SJCRH30 (cell line): ENCODE measurements at places on chromosomes 12 and 14.

GRCh38 chr14:75522224-75522982, at the start of gene BATF:
Gene BATF (plus strand): TSS chr14:75522469. CDS start chr14:75522683, 214 bp downstream.
- no peak for DNase-seq

DNA sequence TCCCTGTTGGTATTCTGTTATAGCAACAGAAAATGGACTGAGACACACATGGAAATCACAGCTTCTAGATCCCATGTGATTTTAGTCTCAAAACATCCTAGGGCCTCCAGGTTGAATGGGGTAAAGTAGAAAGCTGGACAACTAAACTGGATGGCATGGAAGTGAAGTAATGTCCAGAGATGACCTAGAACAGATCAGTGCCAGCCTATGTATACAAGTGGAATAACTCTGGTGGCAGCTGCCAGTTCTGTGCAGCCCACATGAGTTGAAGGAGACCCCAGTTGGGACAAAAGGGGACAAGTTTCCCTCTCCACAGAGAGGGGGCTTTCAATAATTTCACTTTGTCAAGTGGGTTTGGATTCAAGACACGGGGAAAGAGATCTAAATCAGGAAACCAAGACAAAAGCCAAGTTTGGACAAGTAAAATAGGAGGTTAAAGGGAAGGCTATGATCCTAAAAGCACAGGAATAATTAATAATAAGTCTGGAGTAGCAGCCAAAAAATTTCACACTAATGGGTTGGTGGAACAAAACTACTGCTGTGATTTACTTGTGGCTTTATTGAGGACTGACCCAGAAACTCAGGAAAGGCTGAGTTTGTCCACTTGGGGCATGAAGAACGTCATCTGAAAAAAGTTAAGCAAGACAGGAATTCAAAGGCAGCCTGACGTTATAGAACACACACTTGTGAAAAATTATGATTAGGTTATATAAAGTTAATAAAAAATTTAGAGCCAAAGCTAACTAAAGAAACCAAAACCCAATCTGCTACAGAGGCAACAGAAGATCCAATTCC, 11.7 kb downstream of the KIF21A start:
- DNase-seq = no peak

DNA sequence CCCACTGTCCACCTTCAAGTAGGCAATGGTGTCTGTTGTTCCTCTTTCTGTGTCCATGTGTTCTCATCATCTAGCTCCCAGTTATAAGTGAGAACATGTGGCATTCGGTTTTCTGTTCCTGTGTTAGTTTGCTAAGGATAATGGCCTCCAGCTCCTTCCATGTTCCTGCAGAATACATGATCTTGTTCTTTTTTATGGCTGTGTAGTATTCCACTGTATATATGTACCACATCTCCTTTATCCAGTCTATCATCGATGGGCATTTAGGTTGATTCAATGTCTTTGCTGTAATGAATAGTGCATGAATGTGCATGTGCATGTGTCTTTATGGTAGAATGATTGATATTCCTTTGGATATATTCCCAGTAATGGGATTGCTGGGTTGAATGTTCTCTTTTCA, 123.3 kb upstream of the LHX5 start:
- DNase-seq = no peak

DNA sequence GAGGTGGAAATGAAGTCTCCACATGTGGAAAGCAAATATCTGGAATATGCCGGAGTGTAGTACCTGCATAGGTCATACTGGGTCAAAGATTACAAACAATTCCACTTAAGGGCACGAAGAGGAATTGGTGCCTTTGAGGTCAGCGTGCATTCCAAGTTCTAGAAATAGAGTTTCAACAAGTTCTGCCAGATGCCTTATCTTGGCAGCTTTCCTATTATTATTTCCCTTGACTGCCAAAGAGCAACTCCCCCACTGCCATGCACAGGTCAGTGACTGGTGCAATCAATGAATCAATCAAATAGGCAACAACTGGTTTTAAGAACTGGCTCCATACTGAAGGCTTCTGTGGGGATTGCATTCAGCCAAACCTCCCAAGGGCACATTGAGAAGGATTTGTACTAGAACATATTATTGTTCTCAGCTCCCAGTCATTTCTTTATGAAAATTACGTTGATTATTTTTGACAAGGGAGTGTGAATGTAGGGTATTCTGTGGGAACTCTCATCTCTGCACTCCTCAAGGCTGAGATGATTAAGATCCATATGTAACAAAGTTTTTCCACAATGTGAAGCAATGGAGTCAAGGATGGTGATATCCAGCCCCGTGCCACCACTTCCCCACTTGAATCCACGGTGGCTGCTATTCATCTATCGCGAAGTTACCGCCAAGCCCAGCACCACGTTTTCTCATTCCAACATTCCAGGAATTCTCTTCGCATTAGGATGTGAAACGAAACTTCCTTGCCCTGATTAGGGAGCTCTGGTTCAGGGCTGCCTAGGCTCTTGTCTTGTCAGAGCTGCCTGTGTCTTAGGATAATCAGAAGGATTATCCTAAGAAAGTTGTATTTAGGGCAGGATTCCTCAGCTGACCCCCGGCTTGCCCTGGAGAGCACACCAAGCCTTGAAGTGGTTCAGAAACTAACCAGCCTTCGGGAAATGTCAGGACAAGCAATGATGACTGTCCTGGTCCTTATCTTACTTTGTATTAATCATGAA, 115.1 kb upstream of the PCED1B start:
- peak; percentile 55 for DNase-seq

DNA sequence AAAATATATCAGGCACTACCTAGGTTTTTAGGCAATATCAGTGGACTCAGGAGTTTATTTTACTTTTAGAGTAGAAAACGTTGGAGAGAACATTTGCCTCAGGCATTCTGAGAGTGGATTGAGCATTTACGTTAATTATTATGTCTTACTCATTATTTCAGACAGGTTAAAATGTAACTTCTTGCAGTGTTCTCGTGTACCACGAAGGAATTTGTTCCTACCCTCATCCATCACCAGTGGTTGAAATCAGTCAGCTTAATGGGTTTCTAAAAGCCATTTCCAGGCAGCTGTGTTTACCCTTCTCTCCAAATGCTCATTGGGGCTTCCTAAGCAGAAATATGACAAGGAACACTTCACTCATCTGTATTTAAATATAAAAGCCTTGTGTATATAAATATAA, 9.1 kb upstream of the LDHB start:
- DNase-seq = peak; percentile 22

DNA sequence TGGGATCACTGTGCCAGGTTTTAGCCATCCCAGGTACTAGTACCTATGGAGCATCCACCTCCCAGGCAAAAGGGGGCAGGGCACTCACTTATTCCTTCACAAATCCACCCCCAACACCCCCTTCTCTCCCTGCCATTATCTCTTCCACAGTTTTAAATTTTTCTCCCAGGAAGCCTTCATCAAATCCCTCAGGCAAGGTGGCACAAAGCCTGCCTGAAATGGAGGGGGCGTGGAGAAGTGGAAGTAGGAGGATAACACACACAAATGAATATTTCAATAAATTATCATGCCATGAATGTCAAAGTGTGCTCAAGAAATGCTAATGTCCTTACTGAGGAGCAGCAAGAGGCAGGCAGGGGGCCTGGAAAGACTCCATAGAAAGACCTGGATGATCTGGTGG, 4.7 kb upstream of the CHST11 start:
- DNase-seq = no peak

DNA sequence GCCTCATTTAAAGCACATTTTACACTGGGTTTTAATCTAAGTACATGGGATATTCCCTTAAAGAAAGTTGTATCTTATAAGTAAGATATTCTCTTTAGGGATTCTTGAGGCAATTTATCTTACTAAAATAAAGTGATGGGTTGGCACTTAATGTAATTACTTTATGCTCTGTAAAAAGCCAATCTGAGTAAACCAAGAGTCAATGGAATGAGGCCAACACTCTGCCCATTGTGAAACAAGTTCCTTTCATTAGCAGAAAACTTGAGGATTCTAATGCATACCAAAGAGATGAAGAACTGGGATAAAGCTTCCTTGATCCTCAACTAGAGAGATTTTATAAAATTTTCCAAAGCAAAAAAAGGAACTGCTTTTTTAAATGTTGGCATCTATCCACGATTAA, 121.2 kb downstream of the METTL25 start:
- no peak for DNase-seq

- DNase-seq = peak; percentile 9
Observed at GRCh38 chr12:85779768-85780167, 56.4 kb downstream of the RASSF9 start.

GRCh38 chr12:5678176-5678575, 246.3 kb downstream of the NTF3 start:
- no peak for DNase-seq

DNA sequence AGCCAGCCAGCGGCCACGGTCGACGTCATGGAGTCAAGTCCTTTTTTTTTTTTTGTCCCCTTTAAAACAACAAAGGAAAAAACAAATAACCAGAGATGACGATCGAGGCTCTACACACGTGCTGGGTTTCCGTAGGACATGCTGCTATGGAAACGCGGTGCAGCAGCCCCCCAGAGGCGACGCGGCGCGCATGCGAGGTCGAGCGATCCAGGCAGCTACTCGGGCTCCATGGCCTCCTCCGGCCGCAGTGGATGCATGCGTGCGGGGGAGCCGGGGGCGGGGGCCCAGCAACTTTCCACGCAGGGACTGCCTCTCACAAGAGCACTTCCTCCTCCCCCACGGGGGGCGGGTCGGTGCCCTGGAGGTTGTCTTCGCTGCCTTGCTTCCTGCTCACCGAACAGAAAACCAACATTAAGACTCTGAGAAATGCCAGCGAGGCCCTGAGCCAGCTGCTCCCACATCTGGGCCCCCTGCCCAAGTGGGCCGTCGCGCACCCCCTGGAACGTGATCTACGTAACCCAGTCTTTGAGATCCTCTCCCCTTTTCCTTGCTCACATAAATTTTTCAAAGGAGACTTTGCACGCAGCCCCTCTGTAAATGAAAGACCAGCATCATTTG, 30.7 kb downstream of the P2RX4 start:
- peak; percentile 65 for DNase-seq

GRCh38 chr12:22051114-22051698, 5.2 kb downstream of the CMAS start:
- no peak for DNase-seq

DNA sequence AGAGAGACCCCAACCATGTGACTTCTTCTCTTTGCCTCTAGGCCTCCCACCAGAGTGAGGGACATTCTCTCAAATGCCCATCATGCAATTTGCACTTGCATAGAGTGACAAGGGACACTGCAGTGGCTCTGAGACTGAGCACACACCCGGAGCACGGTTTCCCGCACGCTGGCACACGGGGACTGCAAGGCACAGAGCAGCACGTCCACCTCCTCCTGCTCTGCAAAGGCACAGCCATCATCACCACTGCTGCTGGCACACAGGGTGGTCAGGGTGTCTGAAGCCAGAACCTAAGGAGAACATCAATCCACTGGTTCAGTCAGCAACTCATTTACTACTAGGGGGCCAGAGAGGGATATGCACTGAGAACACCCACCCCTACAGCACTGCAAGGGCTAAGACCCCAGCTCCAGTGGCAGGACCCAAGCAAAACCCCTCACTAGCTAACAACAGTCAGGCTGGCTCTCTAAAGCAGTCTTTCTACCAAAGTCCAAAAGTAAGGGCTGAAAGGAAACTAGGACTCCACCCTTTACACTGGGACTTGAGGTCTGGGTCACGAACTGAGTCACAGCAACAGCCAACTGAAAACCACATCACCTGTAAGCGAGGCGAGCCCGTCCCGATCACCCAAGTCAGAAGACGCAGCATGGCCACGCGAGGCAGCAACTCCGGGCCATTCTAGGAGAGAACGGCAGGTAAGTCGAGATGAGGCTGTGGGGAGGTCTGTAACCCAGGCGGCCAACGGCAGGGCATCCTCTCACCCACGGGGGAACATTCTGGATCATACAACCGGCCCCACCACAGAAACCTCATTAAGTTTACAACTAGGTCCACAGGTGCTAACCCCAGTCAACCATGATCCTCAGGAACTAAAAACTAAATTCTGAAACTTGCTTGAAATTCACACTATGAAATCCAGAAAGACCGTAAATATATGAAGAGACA, 37.9 kb downstream of the GCN1 start:
- no peak for DNase-seq

DNA sequence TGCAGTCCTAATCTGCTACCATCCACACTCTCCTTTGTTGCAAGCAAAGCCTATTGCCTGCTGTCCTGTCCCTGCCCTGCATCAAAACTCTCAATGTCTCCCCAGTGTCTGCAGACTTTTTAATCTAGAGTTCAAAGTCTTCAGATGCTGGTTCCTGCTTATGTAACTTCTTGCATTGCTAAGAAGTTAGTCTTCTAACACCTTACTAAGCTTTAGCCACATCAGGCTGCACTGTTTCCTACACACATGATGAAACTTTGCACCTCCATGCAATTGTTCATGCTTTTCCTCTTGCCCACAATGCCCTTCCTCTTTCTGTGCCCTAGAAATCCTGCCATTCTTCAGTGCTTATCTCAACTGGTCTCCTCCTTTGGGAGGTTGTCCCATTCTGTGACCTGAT, 16.2 kb upstream of the DICER1 start:
- DNase-seq = no peak

- no peak for DNase-seq
Observed at GRCh38 chr14:61973981-61974380, 211.8 kb downstream of the SNAPC1 start.

GRCh38 chr14:57382283-57382682, 8.1 kb upstream of the NAA30 start:
- DNase-seq = no peak

- DNase-seq = no peak
Observed at GRCh38 chr12:71233083-71233482, 75.3 kb upstream of the TSPAN8 start.

GRCh38 chr14:87443787-87444186, 549.2 kb downstream of the GALC start:
- DNase-seq = no peak

DNA sequence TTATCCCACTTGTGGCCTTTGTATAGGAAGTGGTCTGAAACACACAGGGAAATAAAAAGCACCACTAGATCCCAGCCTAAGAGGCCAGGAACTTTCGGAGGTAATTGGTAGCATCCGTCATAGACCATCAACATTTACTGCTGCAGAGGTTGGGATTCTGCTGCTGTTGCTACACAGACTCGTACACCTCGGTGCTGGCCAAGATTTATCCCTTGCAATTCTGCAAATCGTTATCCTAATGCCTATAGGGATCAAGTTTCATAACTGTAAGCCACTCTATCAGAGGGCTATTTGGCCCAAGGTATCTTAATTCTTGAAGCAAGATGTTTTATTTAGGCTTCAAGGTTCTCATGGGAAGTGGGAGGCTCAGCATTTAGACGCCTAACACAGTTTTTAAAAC, 913.6 kb downstream of the GALC start:
- DNase-seq = peak; percentile 12

GRCh38 chr14:32900547-32900946, 38.1 kb upstream of the NPAS3 start:
- DNase-seq = no peak

- DNase-seq = no peak
Observed at GRCh38 chr12:19398376-19399363, 40.6 kb upstream of the AEBP2 start.

DNA sequence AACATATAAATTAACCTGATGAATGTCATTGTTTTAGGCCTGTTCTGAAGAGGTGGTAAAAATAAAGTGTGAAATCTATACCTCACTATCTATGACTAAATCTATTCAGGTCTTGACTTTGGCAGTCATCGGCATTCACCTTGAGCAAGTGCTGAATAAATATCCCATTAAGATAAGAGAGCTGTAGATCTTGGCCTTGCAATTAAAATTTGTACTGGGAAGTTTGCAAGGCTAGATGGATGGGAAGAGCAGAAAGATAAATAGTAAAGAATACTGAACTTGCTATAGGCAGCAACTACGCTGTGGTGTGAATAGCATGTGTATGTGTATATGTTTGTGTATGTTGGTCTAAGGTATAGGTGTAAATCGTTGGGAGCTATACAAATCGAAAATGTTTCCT, 325.9 kb upstream of the PRICKLE1 start:
- no peak for DNase-seq
